ENCODE measurements at places on chromosomes 5 and 9.
A peak's percentile ranks its signal among the peaks of the same experiment; 100 is the strongest.

DNA sequence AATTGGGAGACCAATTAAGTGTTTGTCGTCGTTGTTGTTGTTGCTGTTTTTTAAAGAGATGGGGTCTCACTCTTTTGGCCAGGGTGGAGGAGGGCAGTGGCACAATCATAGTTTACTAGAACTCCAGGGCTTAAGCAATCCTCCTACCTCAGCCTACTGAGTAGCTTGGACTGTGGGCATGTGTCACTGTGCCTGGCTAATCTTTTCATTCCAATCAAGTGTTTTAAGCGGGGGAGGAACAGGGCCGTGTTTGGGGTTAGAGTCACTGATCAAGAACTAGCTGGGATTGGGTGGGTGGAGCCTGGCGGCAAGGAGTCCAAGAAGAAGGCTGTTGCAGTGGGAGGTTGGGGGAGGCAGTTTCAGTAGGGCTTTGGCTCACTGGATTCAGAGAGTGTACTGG lies 13.8 kb downstream of the SNX30 start:
- DNase-seq, result peak; percentile 72

DNA sequence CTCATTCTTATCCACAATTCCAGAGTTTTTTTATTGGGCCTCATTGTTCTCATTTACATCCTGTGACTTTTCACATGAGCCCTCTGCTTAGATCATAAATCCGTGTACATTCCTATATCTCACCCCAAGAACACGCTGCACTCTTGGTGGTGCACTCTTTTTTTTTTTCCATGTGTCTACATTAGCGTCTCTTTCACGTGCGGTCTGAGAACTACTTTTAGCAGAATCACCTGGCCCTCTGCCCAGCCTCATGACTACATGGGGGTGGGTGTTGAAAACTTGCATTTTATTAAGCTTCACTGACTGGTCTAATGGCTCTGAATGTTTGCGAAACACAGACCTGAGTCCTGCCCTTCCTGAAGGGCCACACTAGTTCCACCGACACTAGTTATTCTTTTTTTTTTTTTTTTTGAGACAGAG lies 18.6 kb downstream of the C9orf57 start:
- peak; percentile 93 for DNase-seq

GRCh38 chr9:92747459-92748232 lies 17.0 kb downstream of the BICD2 start:
- no peak for DNase-seq

- DNase-seq, result no peak
Observed at GRCh38 chr5:61620699-61621182, 288.7 kb downstream of the ZSWIM6 start.

DNA sequence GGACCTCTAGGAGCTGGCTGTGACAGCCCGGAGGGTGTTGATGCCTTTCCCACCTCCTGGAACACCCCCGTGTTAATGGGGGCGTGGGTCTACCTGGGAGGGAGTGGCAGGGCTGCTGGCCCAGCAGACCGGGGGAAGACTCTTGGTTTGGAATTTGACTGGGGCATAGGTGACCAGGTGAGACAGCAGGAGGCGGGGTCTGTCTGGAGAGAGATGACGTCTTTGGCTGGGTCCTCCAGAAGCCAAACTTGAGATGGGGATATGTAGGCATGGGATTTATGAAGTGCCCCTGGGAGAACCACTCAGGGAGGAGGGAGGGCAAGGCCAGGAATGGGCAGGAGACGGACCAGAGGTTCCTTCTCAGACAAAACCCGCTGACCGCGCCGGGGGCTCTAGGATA lies 42.6 kb downstream of the NEK6 start:
- no peak for DNase-seq

- peak; percentile 16 for DNase-seq
Observed at GRCh38 chr5:10406651-10407050, 35.0 kb upstream of the ROPN1L start.

- no peak for DNase-seq
Observed at GRCh38 chr5:59038798-59039295, 456.0 kb downstream of the RAB3C start.

GRCh38 chr5:139474890-139475791 lies 4.3 kb downstream of the SMIM33 start:
- DNase-seq, result peak; percentile 85

GRCh38 chr5:103374473-103374963 lies 116.0 kb downstream of the MACIR start:
- no peak for DNase-seq

- peak; percentile 8 for DNase-seq
Observed at GRCh38 chr9:2691212-2691611, 26.1 kb upstream of the KCNV2 start.

- peak; percentile 39 for DNase-seq
Observed at GRCh38 chr9:88657893-88658292, 122.9 kb downstream of the NXNL2 start.

DNA sequence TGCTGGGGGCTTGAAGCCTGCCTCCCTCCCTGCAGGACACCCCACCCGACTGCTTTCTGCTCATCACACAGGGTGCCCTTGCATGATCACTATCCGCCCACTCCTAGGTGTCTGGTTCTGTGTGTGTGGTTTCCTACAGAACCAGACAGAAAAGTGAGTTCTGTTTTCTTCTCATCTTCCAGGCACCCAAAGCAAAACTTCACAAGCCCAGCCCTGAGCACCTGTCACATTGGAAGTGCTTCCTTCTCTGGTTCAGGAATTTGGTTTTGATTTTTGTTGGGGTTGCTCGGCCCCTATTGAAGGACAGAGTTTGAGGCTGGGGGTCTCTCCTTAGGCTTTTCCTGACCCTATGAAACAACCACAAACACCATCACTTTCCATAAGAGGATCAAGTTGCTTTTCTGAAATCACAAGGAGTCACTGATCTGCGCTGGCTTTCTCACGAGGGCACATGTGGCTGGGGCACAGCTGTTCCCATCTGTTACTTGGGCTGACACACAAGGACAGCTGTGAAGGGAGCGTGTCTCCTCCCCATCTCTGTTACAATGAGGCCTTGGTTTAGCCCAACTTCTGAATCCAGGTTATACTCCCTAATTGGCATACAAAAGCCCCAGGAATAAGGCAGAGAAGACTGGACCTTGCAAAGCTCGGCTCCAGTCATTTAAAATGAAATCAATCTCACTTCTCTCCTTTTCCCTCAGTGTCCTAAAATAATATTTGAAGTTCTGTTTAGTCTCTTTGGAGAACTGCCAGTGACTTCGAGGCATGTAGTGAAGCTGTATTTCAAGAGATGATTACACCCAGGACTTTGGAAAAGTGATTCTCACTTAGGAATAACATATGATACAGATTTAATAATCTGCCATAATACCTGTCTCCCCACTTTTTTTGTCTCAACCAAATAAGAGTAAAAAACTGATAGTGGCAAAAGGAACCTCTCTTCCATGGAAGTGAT lies 213.1 kb upstream of the GAS1 start:
- no peak for DNase-seq

DNA sequence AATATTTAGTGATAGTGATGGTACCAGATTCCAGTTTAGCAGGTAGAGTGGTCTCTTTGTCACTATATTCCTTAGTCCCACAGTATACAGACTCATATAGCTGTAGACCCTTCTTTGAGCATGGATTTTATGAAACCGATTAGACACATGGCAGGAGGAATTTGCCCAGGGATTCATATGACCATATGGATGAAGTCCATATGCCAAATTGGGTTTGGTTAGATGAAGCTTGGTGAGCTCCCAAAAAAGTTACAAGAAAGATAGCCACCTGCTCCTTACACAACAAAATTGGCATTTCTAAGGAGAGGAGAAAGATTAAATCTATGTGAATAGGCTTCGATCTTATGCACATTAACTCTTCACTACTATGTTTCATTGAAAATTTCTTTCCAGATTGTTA lies 211.4 kb downstream of the CWC27 start:
- no peak for DNase-seq

- no peak for DNase-seq
Observed at GRCh38 chr9:76521244-76521681, 62.3 kb downstream of the GCNT1 start.

DNA sequence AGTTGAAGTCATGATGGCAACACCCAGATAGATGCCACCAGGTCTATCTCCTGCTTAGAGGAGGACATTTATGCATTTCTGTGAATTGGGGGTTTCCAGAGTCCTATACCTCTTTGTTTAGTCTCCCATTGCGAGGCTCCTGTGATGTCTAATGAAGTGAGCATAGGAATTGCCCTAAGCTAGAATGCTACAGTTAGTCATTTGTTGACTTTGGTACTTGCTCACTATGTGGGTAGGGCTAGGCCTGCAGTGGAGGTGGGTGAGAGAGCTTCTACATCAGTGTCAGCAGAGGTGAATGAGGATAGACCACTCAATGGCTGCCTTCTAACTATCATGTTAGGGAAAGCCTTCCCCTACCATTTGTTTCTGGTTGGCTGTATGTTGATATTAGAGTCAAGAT lies 173.3 kb upstream of the POC5 start:
- DNase-seq, result no peak

DNA sequence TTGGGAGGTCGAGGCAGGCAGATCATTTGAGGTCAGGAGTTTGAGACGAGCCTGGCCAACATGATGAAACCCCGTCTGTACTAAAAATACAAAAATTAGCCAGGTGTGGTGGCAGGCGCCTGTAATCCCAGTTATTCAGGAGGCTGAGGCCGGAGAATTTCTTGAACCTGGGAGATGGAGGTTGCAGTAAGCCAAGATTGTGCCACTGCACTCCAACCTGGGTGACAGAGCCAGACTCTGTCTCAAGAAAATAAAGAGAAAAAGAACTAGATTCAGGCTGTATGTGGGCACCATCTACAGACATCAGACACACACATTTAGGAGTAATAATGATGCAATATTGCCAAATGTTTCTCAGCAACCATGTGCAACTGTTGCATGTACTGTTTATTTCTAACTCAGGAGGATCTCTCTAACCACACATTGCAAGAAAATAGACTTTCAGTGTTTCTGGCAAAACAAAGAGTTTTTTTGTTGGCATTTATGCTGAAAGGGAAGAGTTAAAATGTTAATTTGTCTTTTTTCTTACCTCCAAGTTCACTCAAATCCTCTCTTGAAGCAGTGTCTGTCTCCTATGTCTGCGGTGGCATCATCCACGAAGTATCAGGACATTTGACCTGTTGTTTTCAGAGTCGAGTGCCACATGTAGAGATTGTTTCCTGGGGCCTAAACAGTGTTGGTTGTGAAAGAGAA lies 5.1 kb upstream of the ORM1 start:
- peak; percentile 91 for DNase-seq

- peak; percentile 18 for DNase-seq
Observed at GRCh38 chr5:91382530-91383026, 539 bp downstream of the ARRDC3 start.

- DNase-seq, result no peak
Observed at GRCh38 chr5:67746103-67746502, 469.5 kb upstream of the PIK3R1 start.

All from fibroblast of upper back skin (primary cell).